ENCODE measurements at places on chromosomes 3 and 15. TPM values are rescaled to one million over a fixed set of nuclear protein-coding genes. Genes with fewer than 3 reads are reported as not detected.
A peak's percentile ranks its signal among the peaks of the same experiment; 100 is the strongest.

DNA sequence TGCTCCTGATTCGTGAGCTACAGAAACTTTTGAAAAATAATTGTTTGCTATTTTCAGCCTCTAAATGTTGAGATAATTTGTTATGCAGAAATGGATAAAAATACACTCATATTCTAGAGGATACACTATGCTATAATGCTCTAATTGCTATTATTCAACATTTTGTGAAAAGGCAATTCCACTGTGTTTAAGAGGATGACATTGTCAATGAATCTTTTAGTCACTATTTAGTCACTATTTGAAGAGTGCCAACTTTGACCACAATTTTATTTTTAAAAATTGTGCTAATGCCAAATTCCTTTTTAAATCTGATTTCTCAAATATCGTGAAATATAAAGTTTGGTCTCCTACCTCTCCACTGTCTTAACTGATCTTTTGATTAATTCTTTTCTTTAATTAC, 604.9 kb upstream of the KCNMB2 start:
- H3K27me3 ChIP-seq = no peaks in the 10 kb centered on the region
- no peak for DNase-seq
- no peak overlapping the region for H3K27ac ChIP-seq
- no peak overlapping the region for H3K4me3 ChIP-seq
- H3K4me1 ChIP-seq = peaks cover 68% of the 10 kb centered on the region
- peaks cover 3% of the 10 kb centered on the region for H3K36me3 ChIP-seq

DNA sequence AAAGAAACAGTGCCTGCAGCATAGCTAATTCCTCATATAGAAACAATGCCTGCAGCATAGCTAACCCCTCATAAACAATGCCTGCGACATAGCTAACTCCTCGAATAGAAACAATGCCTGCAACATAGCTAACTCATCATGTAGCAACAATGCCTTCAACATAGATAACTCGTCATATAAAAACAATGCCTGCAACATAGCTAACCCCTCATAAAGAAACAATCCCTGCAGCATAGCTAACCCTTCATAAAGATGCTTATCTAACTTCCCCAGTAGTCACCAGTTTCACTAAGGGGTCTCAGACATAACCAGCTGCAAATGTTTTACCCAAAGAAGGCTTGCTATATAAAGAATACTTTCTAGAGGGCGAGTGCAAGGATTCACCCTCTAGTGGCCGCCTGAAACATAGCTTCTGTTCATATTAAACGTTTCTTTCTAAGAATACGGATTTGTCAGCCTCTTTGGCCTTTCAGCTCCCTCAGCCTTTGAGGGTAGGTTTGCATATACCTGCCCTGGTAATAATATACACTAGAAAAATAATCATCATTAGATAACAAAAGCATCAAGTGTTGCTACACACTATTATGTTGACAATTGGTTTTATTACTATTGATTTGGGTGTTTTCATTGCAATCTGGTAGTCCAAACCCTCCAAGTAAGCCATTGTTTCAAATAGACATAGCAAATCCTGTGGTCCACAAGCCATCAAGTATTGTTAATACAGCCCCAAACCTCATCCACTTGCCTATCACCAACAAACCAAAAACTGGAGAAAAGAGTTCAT, 44.4 kb upstream of the FAN1 start:
- H3K4me1 ChIP-seq = no peaks in the 10 kb centered on the region
- no peak overlapping the region for H3K4me3 ChIP-seq
- peaks cover 2% of the 10 kb centered on the region for H3K27me3 ChIP-seq
- no peak for DNase-seq
- H3K36me3 ChIP-seq = peaks cover 2% of the 10 kb centered on the region
- no peak overlapping the region for H3K27ac ChIP-seq

- H3K27ac ChIP-seq = no peak overlapping the region
- no peak for DNase-seq
- H3K4me3 ChIP-seq = no peak overlapping the region
- peaks cover 16% of the 10 kb centered on the region for H3K36me3 ChIP-seq
- H3K27me3 ChIP-seq = peaks cover 15% of the 10 kb centered on the region
These were observed 111.0 kb downstream of the SEMA5B start for GRCh38 chr3:122916580-122916979.

GRCh38 chr3:73442886-73443285, 181.9 kb downstream of the PDZRN3 start:
- H3K27me3 ChIP-seq = no peaks in the 10 kb centered on the region
- H3K27ac ChIP-seq = peak overlapping the region; percentile 58
- no peak overlapping the region for H3K4me3 ChIP-seq
- peaks cover 13% of the 10 kb centered on the region for H3K4me1 ChIP-seq

DNA sequence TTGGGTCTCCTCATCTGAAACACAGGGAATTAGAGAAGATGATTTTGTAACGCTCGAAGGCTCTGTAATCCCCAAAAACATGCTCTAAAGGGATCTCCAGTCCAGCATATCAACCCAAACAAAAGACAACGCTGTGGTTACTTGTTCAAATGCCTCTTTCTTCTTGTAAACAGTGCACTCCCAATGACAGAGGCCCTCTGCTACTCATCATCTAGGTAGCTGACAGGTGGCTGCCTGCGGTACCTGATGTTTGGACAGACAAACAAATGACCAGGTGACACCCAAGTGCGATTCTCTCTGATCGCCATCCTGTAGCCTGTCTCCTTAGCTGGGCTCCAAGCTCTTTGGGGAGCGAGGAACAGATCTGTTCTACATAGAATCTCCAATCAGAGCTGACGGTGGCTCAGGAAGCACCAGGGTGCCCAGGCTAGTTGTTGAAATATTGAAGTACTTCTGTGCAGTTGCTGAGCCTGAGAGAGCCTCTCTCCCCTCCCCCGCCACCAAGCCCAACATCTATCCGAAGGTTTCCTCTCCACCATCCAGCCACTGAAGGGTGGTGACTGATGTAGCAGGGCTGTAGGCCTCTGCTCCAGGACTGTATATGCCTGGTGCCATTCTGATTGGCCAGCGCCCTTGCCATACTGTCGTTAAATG, 238.7 kb downstream of the XXYLT1 start:
- H3K4me1 ChIP-seq = peaks cover 23% of the 10 kb centered on the region
- H3K27me3 ChIP-seq = no peaks in the 10 kb centered on the region
- no peak overlapping the region for H3K27ac ChIP-seq
- DNase-seq = no peak

DNA sequence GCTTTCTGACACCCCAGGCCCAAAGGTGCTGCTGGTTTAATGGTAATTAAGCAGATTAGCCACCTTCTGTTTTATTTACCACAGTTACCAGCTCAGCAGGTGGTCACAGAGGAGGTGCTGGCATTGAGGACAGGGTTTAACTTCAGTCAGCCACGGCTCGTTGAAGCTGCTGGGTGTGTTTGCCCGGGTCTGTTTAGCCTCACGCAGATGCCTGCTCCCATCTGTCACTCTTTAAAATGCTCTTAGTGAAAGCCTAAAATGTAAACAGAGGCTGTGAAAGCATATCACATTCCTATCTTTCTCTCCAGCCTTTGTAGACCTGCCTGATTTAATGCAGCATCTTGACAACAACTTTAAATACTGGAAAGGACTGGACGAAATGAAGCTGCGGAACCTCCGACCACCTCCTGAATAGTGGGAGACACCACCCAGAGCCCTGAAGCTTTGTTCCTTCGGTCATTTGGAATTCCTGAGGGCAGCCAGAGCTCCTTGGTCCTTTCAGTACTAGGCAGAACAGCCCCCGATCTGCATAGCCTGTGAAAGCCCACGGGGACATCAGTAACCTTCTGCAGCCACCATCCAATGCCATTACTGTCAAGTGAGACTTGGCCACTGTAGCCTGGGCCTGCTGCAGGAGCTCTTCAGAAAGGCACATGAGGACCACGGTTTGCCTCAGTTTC, 156.0 kb downstream of the PDE8A start:
- H3K27ac ChIP-seq = no peak overlapping the region
- no peaks in the 10 kb centered on the region for H3K27me3 ChIP-seq
- no peak for DNase-seq

GRCh38 chr15:65370885-65371284, 6.9 kb downstream of the IGDCC3 start:
- H3K27me3 ChIP-seq = peaks cover 23% of the 10 kb centered on the region
- H3K4me3 ChIP-seq = no peak overlapping the region
- no peak overlapping the region for H3K27ac ChIP-seq
- no peaks in the 10 kb centered on the region for H3K36me3 ChIP-seq

AADACL2 gene
- not detected for total RNA-seq

DNA sequence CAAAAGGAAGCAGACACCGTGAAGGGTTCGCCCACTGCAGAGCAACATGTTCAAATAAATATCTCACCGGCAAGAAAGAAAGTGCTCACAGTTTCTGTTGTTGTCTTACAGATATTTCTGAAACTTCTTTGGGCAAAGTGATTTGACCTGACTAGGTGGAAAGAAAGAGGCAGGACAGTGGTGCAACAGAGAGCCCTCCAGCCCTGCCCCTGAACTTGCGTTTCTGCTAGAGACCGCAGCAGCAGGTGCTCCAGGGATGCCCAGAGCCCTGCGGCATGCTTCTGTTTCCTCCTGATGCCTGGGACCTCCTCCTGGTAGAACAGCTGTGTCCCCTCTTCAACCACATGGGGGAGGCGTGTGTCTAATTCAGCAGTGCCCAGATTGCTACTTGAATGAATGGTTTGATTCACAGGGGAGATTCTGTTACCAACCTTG, 123.4 kb downstream of the ATP10A start:
- H3K27ac ChIP-seq = peak overlapping the region; percentile 37
- peaks cover 93% of the 10 kb centered on the region for H3K4me1 ChIP-seq
- H3K27me3 ChIP-seq = no peaks in the 10 kb centered on the region
- H3K36me3 ChIP-seq = peaks cover 20% of the 10 kb centered on the region

CCR9 gene
- total RNA-seq = not detected

DNA sequence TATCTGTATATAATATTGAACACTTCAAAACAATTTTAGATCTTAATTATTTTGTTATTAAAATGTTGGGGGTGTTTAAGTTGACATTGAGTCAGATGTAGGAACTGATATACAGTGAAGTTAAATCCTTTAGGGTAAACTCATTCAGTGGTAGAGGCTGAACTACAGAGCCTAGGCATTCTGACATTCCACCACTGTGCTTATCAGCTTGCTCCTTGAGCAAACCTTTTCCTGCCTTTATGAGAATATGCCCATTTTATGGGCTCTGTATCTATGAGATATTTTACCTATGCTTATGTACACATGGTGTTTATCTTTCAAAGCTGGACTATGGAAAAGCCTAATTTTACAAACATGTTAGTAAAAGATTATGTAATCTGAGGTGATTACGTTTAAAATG, 407.5 kb downstream of the ZBTB20 start:
- H3K36me3 ChIP-seq = no peaks in the 10 kb centered on the region
- peaks cover 12% of the 10 kb centered on the region for H3K4me1 ChIP-seq
- no peaks in the 10 kb centered on the region for H3K27me3 ChIP-seq

DNA sequence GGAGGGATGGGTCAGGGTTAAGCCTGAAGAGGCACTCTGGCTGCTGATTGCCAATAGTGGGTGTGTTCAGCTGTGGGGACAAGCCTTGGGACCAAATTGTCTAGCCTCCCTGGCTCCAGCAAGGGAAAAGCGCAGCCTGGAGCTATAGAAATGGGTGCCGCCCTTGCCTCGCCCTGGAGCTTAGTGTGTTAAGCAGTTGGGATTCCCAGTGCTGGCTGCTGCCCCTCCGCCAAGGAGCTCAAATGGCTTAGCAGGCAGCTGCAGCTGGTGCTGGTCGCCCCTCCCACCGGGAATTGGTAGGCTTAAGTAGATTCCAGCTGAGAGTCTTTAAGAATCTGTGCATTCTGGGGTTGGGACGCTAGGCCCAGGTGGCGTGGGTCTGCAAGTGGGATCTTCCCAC, 662.9 kb upstream of the TBL1XR1 start:
- no peaks in the 10 kb centered on the region for H3K27me3 ChIP-seq
- peaks cover 7% of the 10 kb centered on the region for H3K4me1 ChIP-seq
- H3K36me3 ChIP-seq = peaks cover 25% of the 10 kb centered on the region
- DNase-seq = no peak
- no peak overlapping the region for H3K27ac ChIP-seq

DNA sequence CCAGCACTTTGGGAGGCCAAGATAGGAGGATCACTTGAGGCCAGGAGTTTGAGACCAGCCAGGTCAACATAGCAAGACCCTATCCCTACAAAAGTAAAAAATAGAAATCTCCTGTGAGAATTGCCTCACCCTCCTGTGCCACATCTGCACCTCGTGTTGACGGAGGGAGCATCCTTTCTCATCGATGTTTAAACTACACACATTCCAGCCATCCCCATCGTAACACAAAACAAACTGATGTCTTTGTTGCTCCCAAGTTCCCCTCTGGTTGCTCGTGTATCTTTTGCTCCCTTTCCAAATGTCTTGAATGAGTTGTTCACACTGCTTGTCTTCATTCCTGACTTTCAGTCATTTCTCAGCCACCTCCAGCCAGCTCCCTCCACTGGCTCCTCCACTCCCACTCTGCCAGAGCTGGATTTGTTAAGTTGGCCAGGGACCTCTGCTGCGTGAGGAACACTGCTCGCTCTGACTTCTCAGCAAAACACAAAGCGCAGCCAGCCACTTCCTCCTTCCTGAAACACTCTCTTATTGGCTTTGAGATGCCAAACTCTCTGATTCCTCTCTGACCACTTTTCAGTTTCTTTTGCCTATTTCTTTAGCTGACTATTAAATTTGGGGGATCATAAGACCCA, 53.6 kb upstream of the ATP13A3 start:
- H3K36me3 ChIP-seq = no peaks in the 10 kb centered on the region
- H3K27me3 ChIP-seq = no peaks in the 10 kb centered on the region
- DNase-seq = no peak
- H3K4me3 ChIP-seq = no peak overlapping the region
- no peak overlapping the region for H3K27ac ChIP-seq

DNA sequence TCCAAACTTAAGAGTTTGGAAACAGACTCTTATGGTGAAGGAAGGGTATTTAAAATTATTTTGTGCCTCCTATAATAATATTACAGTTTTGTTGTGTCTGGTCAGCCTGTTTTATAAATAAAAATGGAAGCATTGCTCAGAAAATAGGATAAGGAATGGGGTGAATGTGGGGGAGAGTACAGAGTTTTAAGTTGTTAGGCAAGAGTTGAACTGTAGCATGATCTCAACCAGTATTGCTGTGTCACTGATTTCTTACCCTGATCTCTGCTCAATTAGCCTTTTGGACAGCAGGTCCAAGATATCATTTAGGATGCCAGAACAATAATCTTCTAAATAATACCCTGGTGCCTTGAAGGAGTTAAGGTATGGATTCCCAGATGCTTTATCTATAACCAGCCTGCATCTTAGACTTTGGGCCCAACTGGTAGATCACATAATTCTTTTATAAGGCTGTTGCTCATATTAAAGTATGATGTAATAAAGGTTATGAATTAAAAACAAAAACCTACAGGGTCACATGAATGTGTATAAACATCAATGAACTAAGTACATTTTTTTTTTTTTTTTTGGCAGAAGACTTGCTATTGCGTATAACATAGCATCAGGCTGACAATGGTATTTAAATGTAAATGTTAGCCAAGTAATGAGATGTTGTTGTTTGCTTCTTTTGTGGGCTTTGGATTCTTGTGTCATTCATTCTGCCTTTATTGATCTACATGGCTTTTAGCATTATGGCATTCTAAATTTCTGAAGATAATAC, 70.0 kb downstream of the MITF start:
- no peaks in the 10 kb centered on the region for H3K27me3 ChIP-seq
- H3K36me3 ChIP-seq = peaks cover 2% of the 10 kb centered on the region
- no peak overlapping the region for H3K27ac ChIP-seq
- H3K4me3 ChIP-seq = no peak overlapping the region
- no peak for DNase-seq

GRCh38 chr3:71208211-71209095, 375.1 kb downstream of the FOXP1 start:
- no peaks in the 10 kb centered on the region for H3K27me3 ChIP-seq
- no peaks in the 10 kb centered on the region for H3K36me3 ChIP-seq
- H3K4me3 ChIP-seq = no peak overlapping the region
- no peak for DNase-seq

All from chondrocyte (in vitro differentiated cells).